Fibroblast of the aortic adventitia (primary cell): ENCODE measurements at places on chromosomes 5 and 9. TPM values are rescaled to one million over a fixed set of nuclear protein-coding genes. Genes with fewer than 3 reads are reported as not detected.

The CER1 gene
- total RNA-seq, result not detected in 2 replicates

The HTR4 gene
- total RNA-seq, result 0.18 TPM in 1 of 2 replicates, not detected in the other

The ANKRD55 gene
- total RNA-seq, result 0.57 TPM in 1 of 2 replicates, not detected in the other

The TUSC1 gene
- total RNA-seq, result 10.5 and 11.3 TPM in 2 replicates

The SLC36A2 gene
- not detected in 2 replicates for total RNA-seq

The PPP1R26 gene
- total RNA-seq, result 2.8 and 5.2 TPM in 2 replicates

The RNF14 gene
- 80.3 and 93.6 TPM in 2 replicates for total RNA-seq

The REEP2 gene
- 1.1 and 6.1 TPM in 2 replicates for total RNA-seq

The DOCK2 gene
- total RNA-seq, result 0.65 and 4.6 TPM in 2 replicates

The FAM78A gene
- 0.25 and 0.36 TPM in 2 replicates for total RNA-seq

The NXNL2 gene
- 0.74 and 1.1 TPM in 2 replicates for total RNA-seq
